Stimulated activated CD4-positive, alpha-beta T cell treated with anti-CD3 and anti-CD28 coated beads, Interleukin-1b, Interleukin-23, amount 100 ng/mL, for 24 hours (primary cell): ENCODE measurements at places on chromosomes 12 and 14.

DNA sequence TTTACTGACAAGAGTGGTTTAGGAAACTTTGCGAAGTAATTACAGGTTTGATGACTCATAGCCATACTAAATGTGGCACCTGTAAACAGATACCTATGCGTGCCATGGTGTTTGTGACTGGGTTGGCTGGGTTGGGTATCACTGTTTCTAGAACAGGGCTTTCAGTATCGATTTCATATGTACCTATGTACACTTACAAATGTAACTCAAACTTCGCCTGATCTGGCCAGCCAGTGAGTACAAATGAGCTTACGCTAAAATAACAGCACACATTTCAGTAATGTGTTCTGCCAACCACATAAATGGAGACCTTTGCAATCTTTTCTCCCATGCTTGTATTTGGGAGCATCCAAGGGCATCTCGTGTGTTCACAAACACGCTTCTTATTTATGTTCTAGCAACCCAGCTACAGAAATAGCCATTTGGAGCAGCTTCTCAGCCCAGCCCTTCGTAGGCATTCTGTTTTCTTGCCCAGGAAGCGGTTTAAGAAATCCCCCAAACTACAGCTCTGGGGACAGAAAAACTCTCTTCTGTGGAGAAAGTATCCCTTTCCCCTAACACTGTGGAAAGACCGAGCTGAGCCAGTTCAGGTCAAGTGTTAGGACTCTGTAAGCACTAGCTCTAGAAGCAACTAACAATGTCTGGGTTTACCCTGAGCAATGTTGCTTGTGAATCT lies 42.3 kb upstream of the MDM1 start:
- DNase-seq = no peak

DNA sequence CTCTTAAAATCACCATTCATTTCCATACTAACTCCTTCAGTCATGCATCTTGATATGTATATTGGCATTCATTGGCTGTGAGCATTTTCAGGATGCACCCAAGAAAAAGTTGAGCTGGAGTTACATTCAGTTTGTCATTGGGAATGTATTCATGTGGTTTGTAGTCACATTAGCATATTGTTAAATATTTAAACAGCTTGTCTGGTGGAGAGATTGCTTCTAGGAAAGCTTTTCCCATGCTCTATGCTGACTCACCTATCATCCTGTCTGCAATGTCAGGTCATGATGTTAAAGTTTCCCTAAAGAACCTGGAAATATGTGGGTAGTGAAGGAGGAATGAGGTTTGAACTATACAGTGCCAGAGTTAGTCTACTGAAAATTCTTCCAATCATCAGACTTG lies 583.6 kb downstream of the GALC start:
- no peak for DNase-seq

GRCh38 chr14:33833706-33834465 lies 117.0 kb downstream of the EGLN3 start:
- DNase-seq = no peak

DNA sequence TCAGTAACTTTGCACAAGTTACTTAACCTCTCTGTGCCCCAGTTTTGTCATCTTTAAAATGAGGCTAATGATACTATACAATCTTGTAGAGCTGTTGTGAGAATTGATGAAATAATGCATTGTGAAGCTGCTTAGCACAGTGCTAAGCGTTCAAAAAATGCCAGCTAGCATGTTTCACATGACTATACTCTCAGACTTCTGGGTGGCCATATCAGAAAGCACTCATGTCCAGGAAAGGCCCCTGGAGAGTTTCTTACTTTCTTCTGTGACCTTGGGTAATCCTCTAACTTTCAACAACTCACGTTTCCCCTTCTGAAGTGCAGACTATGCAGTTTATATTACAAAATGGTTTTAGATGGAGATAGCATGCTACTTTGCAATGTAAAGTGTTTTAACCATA lies 68.1 kb downstream of the TPH2 start:
- no peak for DNase-seq
